ENCODE measurements at places on chromosomes 11 and 22.

- peak; percentile 80 for DNase-seq
Observed at GRCh38 chr11:64688534-64688982, 34.4 kb downstream of the NRXN2 start.

- DNase-seq: no peak
Observed at GRCh38 chr11:124724979-124725718, 14.6 kb upstream of the NRGN start.

DNA sequence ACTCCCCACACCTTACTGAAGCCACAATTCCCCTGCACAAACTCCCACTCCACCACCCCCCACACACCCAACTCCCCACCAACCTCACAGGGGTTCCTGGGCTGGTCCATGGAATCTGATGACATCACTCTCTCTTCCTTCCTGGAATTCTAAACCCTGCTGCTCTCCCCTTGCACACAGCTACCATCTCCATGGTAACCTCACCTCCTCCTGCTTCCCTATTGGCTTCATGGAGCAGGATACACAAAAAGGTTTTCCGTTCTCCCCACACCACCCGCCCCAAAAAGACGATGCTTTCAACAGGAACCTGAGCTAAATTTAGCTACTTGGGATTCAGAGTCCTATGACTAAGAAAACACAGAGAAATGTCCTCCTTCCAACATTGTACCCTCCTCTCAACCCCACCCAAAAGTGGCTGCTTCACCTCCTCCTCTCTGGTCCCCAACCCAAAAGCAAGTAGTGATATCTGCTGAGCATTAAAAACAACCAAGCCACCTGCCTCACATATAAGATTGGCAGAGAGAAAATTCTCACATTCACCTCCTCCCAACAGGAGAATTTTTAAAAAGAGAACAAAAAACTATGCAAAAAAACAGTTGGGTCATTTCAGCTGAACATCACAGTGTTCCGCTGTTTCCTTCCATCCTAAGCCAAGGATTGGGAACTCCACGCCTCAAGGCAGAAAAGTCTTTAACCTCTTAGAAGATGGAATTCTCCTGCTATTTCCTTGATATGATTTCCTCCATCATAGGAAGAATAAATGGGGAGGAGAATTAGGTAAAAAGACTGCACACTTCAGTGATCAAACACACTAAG lies 66.9 kb downstream of the RBFOX2 start:
- no peak for DNase-seq

DNA sequence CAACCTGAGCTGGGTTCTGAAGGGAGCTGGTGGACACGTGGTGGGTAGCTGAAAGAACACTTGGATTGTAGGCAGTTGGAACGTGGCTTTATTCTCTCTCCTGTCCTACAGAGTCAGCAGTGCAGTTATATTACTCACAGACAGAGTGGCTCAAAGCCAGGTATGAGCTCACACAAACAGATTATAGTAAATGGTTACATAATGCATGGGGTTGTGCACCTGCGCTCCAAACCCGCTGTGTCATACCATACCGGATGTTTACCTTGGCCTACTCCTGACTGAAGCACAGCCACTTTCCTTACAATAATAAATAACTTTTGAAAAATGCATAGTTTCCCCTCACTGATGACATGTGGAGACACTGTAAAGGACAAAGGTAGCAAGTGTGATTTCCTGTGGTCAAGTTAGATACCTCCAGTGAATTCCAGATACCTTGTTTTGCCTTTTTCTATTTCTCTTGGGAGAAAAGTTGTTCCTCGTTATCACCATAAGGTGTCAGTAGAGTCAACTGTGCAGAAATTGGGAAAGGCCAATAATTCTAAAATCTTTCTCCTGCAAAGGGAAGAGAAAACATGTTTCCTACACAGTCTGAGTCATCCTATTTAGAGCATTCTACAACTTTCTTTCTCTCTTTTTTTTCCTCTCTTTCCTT lies 13.5 kb downstream of the MS4A6A start:
- DNase-seq: no peak

GRCh38 chr11:70424765-70425344 lies 26.5 kb downstream of the CTTN start:
- DNase-seq: no peak

DNA sequence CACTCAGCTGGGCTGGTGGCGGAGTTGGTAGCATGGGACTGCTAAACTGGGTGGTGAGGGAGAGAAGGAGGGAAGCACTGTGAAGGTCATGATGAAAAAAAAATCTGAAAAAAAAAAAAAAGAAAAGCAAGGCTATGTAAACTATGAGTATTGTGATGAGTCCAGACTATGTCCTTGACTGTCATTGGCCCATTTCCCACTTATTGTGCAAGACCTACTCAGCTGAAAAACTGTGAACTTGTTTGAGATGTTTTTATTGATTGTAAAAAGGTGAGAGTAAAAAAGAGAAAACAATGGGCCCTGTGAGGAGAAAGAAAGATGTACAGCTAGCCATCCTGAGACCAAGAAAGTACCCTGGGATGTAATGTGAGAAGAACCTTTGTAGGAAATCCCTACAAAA lies 798.4 kb upstream of the TENM4 start:
- no peak for DNase-seq

DNA sequence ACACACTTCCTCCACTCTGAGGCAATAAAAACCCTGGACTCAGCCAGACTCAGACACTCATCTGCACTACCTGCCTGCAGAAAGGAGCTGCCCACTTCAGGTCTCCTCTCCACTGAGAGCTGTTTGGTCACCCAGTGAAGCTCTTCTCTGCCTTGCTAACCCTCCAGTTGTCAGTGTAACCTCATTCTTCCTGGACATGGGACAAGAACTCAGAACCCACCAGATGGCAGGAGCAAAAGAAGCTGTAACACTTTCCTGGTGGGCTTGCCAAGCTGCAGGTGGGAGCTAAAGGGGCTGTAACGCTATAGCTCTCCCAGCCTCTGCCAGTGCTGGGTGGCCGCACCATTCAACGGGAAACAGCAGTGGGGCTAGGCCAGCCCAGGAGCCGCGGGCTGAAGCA lies 89.7 kb downstream of the CCDC73 start:
- no peak for DNase-seq

DNA sequence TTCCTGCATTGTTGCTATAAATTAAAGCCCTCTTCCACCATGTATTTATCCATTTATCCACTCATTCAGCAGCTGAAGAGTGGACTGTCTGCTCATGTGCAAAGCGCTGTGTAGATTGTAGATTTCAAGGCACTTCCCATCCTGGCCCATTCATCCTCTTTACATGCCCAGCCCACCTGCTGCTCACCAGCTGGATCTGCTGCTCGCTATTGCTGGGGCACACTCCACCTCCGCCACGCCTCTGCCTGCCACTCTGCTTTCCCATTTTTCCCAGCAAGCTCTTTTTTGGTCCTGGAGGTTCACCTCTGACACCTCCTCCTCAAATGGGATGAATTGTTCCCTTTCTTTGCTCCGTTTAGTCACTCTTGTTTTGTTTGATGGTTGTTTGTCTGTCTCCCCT lies 48.3 kb downstream of the CEP164 start:
- no peak for DNase-seq

DNA sequence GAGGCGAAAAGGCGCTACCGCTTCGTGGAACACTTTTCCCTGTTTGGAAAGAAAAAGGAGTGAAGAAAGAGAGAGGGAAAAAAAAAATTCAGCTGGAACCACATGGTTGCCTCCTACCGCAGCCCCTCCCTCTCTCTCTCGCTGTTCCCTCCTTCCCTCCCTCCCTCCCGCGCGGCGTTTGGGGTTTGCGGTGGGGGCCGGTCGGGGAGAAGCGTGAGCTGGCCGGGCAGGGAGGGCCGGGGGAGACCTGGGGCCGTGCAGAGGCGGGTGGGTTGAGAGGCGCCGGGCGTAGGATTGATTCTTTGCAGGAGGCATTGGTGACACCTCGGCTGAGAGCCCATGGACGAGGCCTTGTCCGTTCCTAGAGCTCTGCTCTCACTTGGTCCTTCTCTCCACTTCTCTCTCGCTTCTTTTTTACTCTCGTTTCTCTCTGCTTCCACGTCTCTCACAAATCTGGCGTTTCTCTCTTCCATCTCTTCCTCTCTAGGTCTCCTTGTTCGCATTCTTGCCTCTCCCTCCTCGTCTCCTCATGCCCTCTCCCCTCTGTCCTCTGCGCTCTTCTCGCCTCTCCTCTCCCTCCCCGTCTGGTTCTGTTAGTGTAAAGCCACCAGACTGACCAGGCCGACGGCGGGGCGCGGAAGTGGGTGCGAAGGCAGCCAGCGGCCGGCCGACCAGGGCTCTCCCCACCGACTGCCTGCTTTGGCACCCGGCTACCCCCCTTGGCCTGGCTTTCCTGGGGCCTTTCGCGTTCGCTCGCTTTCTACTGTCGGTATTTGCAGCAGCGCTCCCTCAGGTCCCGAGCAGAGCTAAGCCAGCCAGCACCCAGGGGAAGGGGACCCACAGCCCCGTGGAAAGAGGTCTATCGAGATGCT lies at the start of gene CLMP:
TSS of gene CLMP (minus strand) at position 61 of the 872 bp plus-strand sequence. CDS start 308 bp downstream, outside the sequence.
- no peak for DNase-seq

DNA sequence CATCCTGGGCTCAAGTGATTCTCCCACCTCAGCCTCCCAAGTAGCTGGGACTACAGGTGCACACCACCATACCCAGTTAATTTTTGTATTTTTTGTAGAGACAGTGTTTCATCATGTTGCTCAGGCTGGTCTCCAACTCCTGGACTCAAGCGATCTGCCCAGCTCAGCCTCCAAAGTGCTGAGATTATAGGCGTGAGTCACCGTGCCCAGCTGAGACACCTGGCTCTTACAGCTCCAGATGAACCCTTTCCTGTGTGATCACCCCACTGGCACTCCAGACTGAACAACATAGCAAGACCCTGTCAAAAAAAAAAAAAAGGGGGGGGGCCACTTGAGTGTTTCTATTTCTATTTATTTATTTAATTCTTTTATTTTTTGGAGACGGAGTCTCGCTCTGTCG lies 1.0 kb upstream of the ADSL start:
- DNase-seq: no peak

- no peak for DNase-seq
Observed at GRCh38 chr11:75547617-75548058, 14.4 kb upstream of the SERPINH1 start.

GRCh38 chr11:75786101-75786736 lies 17.6 kb downstream of the DGAT2 start:
- no peak for DNase-seq

GRCh38 chr11:119496469-119496868 lies 73.5 kb upstream of the THY1 start:
- DNase-seq: no peak

DNA sequence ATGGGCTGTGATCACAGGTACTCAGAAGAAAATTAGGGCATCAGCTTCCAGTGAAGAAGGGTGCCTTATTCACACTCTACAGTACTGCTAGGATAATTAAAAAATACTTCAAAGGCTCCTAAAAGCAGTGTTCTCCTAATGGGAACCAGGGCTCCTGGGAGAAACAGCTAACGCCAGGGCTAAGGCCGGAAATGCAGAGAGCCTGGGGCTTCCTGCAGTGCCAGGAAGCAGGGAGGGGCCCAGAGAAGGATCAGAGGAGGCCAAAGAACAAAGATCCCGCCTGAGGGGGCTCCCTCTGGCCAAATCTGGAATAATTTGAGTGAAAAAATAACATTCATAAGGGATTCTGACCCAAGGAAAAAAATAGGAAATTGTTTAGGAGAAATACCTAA lies 27.5 kb downstream of the TOLLIP start:
- DNase-seq: no peak

DNA sequence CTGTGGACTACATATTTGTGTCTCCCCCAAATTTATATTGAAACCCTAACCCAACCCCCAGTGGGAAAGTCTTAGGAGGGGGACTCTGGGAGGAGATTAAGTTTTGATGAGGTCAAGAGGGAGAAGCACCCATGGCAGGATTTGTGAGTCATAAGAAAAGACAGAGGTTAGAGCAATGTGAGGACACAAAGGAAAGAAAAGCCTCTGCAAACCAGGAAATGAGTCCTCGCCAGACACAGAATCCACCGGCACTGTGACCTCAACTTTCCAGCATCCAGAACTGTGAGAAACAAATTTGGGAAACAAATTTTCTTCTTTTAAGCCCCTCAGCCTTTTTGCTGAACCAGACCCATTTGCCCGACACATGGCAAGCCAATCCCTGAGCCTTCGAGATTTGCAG lies 397.0 kb downstream of the NTM start:
- DNase-seq: no peak

DNA sequence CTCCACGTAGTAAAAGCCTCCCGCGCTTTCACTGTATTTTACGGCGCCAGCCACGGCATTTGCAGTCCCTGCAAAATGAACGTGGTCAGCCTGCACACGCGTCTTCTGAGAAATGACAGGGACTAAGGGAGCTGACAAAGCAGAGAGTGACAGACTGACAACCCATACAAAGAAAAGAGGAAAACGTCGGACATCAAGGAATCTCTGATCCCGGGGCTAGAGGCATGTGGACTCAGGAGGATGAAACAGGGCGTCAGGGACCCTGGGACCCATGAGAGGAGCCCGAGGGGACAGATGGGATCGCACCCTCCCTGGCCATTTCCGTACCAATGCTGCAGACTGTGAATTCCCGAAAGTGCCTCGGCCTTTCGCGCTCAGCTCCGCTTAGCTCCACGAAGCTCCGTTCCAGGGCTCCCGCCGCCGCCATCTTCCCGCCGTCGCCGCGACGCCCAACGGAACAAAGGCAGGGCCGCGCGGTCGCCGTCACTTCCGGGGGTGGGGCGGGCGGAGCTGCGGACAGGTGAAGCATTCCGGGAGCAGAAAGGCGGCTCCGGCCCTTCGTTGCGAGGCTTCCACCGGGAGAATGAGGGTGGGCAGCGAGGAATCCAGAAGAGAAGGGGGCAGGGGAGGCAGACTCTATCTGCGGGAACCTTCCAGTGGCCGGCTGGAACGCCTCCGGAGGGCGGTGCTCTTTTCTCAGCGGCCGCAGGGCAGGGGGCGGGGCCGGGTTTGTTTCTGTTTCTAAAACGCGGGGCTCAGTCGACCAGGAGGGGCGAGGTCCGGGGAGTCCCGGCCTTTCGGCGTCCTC lies at the start of gene NUP160:
TSS of gene NUP160 (minus strand) at position 459 of the 808 bp plus-strand sequence. CDS start at position 427, 32 bp downstream.
- peak; percentile 80 for DNase-seq

DNA sequence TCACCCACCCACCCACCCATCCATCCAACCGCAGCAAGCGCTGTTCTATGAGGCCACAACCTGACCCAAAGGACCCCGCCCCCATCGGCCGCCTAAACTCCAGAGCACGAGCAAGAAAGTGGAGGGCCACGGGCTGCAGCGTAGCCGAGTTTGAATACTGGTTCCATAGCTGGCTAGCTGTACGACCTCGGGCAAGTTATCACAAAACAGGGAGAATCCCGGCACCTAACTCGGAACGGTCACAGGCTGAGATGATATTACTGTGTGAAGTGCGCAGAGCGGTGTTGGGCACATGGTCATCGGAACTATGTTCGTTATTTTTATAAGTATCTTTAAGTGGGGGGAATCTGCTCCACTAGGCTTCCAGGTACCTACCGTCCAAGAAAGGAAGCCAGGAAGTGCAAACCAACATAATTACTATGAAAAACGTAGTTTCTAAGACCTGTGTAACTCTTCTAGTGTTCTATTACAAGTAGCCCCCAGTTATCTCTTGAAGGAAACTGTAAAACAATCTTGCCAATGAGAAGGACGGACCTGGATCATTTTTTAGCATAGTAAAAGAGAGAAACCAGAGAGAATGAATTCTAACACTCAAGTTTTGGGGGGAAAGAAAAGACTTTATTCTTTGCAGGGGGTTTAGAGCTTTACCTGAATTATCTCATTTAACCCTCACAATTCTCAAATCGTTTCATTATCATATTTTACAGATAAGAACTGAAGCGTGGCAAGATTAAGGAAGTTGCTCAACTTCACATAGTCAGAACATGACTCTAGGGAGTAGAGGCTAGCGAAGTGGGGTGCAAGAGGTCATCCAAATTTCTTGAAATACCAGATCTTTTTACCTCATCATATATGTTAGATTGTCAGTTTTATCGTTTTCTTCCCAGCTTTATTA lies 663 bp upstream of the BUD13 start:
- no peak for DNase-seq

GRCh38 chr11:44621784-44622183 lies 56.3 kb downstream of the CD82 start:
- no peak for DNase-seq

- no peak for DNase-seq
Observed at GRCh38 chr11:93143800-93144199, 54.0 kb downstream of the SLC36A4 start.

All from activated CD4-positive, CD25-positive, alpha-beta regulatory T cell (primary cell).